ENCODE measurements at places on chromosomes 11 and 22.
A peak's percentile ranks its signal among the peaks of the same experiment; 100 is the strongest.

- peak; percentile 66 for DNase-seq
Observed at GRCh38 chr11:64918017-64918416, 1.0 kb upstream of the ATG2A start.

- DNase-seq: no peak
Observed at GRCh38 chr11:78533399-78533798, 41.3 kb downstream of the NARS2 start.

DNA sequence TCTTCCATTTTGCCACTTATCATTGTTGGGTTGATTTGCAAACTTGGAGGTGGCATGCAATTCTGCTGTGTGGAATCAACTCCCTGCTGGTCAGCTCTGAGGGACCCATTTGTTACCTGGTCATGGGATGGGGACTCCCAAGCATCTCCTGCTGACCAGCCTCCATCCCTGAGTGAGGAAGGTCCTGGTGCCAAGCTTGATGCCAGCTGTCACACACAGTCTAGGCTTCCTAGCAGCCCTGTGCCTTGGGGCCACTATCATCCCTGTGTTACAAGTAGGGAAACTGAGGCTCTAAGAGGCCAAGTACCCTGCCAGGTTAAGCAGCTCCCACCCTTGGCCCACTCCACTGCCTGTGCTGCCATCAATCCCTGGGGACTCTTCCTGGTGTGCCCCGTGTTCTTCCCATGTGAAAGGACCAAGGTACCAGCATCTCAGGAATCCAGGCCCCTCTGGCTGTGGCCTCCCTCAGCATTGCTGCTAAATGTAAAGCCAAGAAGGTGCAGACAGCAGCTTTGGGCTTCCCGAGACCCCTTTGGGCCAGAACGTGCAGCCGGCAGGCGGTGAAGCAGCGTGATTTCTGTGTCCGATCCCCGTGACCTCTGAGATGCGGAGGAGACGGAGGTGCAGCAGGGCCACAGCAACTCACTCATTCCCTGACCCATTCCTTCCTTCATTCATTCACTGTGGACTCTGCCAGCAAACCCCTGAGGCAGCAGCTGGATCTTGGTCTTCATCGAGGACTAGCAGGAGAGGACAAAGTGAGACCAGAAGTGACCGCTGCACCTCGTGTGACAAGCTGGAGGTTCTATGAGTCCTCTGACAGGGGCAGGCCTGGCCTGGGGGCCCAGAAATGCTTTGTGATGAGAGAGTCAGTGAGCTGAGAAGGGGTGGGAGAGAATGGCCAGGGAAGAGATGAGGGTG, 49.7 kb downstream of the MYEOV start:
- no peak for DNase-seq

- DNase-seq: no peak
Observed at GRCh38 chr11:97354026-97354425, 964.2 kb downstream of the JRKL start.

DNA sequence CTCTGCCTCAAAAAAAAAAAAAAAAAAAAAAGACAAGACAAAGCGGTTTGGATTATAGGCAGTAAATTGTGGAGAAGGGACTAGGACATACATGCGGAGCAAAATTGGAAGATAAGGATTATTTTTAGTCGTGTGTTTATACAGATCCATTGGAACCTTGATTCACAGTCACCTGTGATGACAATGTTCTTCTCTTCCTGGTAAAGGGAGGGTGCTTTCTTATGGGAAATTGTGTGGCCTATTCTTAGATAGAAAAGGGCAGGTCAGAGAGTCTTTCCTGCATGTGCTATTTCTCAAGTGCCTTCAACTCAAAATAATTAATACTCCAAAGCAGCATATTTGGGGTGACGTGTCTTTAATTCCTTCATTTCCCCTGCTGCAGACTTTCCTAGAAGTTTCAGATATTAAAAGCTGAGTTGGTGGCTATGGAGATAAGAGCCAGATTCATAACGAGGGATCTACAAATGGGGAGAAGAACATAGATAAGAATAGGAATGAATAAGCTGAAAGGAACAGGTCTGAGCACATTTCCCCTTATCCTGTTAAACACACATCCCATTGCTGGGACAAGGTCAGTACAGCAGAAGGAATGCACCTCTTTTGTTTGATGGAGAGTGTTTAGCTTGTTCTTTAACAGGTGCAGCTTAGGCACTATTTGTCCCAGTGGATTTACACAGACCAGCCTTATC, 22.5 kb downstream of the GSTT2B start:
- DNase-seq: no peak

DNA sequence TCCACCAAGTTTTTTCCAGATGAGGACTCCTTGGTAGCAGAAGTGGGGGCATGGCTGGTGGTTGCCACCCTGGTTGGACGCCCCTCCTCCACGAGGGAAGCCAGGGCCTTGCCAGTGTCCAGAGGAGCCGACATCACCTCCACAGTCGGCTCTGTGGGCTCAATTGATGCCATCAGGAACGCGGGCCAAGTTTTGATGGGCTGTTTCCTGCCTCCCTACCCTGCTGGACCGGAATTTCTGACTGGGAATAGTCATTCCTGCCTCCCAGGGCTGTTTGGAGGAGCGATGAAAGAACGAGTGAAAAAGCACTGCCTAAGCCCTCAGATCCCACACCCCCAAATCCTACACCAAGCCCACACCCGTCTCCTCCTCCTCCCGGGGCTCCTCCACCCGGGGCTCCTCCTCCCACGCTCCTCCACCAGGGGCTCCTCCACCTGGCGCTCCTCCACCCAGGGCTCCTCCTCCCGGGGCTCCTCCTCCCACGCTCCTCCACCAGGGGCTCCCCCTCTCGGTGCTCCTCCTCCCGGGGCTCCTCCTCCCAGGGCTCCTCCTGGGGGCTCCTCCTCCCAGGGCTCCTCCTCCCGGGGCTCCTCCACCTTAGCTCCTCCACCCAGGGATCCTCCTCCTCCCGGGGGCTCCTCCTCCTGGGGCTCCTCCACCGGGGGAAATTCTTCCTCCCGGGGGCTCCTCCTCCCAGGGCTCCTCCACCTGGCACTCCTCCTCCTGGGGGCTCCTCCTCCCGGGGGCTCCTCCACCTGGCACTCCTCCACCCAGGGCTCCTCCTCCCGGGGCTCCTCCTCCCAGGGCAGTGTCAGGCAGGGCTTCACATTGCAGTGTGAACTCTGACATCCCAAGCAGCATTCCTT, 10.0 kb upstream of the PRR5 start:
- no peak for DNase-seq

GRCh38 chr11:117072517-117073461, 25.4 kb downstream of the SIK3 start:
- DNase-seq: peak; percentile 94

DNA sequence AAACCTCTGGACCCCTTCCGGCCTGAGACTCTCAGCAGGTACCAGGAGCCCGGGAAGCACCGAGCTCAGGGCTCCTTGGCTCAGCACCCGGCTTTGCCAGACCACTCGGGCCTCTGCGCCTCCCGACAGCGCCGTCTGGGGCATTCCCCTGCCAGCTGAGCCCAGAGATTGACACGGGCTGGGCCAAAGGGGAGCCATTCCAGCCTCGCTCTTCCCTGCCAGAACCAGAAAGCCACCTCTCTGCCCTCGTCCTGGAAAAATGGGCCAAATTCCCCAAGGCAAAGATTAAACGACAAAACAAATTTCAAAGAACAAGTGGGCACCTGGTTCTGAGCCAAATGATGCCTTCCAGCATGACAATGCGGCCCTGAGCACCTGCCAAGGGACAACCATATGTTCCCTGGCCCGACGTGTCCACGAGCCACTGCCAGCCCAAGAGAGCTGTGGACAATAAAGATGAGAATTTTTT, 59.3 kb downstream of the CELSR1 start:
- no peak for DNase-seq

- DNase-seq: no peak
Observed at GRCh38 chr11:120911943-120912342, 112.0 kb upstream of the TBCEL start.

GRCh38 chr22:31530823-31531195, 34.5 kb downstream of the SFI1 start:
- peak; percentile 31 for DNase-seq

DNA sequence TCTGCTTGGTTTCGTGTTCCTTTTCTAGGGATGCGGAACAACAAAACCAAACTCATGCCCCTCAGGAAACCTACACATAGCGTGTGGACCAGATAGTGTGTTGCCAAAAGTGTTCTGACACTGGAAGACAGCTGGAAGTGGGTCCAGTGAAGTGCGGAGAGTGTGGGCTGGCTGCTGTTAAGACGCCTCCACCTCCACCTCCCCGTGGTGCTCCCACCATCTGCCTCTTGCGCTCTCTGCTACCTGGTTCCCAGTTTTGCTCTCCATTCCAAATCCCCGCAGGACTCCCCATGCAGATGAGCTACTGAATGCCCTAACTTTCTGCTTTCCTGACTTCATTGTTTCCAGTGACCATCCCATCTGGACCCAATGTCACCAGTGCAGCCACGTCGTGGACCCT, 51.8 kb downstream of the NCAPD3 start:
- no peak for DNase-seq

- no peak for DNase-seq
Observed at GRCh38 chr11:69992943-69993694, 85.0 kb upstream of the ANO1 start.

- peak; percentile 72 for DNase-seq
Observed at GRCh38 chr11:2928605-2929530, at the start of gene PHLDA2. Gene PHLDA2, minus strand, starts transcription at chr11:2929420. Its CDS starts 56 bp downstream, at chr11:2929364.

- no peak for DNase-seq
Observed at GRCh38 chr11:24687531-24688147, 190.8 kb downstream of the LUZP2 start.

GRCh38 chr22:49972163-49973017, 11.8 kb downstream of the PIM3 start:
- DNase-seq: no peak

DNA sequence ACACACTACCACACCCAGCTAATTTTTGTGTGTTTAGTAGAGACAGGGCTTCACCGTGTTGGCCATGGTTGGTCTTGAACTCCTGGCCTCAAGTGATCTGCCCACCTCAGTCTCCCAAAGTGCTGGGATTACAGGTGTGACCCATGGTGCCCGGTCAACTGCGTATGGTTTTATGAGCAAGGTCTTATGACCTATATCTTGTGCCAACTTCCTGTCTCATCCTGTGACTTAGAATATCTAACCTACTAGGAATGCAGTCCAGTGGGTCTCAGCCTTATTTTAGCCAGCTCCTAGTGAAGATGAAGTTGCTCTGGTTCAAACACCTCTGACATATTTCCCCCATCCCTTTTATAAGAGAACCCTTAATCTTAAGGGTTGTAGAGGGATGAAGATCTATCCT, 66.1 kb upstream of the OR5AN1 start:
- no peak for DNase-seq

DNA sequence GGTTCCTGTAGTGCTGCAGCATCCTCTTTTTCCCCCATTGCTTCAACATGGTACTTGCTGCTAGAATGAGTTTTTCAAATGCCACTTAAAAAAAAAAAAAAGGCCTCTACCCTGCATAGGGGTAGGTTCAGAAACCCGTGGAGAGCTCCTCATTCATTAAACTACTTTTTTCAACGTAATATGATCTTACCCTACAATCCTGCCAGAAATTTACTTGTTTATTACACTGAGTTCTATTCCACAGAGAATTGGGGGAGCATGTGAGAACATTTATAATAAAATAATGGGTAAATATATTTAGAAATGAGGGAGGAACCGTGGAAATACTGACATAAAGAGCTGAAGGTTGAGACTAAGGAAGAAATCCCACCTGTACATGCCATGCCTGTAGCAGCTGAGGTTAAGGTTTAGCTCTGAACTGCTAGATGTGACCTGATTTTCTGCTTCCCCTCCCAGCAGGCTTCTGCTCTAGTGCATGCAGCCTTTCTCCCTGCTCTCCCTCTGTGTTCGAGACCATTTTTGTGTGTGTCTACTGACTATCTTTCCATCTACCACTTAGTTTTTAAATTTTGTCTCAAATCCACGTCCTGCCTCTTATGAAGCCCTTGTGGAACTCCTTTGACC, 225.7 kb downstream of the DDX10 start:
- no peak for DNase-seq

- DNase-seq: peak; percentile 88
Observed at GRCh38 chr11:104772806-104773241, 125.4 kb downstream of the CASP12 start.

DNA sequence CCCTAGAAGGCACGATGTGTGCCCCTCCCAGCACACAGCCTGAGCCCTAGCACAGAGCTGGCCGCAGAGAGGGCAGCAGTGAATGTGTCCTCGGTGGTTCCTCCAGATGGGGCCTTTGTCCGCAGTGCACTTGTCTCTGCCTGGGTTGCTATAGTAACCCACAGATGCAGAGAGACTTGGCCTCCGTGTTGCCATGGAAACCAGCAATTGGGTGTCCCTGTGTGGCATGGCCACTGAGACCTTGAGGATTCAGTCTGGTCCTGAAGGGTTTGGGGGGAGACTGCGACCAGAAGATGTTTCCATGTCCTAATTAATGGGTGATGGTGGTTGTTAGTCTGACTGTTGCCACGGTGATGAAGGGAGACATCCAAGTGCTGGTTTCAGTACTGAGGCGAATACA, 42.6 kb upstream of the TUB start:
- DNase-seq: no peak

DNA sequence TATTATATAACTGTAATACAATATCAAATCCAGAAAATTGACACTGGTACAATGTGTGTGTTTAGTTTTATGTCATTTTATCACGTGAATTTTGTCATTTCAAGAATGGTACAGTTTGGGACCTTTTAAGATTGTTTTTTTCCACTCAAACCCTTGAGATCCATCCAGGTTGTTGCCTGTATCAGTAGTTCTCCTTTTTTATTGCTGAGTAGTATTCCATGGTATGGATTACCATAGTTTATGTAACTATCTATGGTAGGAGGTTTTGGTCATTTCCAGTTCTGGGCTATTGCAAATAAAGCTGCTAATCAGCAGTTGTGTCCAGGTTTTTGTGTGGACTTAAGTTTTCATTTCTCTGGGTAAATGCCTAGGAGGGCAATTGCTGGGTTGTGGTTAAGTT, 25.1 kb downstream of the EED start:
- no peak for DNase-seq

- DNase-seq: no peak
Observed at GRCh38 chr11:75759832-75760231, 8.7 kb upstream of the DGAT2 start.

GRCh38 chr22:29217827-29218757, 12.4 kb downstream of the EMID1 start:
- DNase-seq: no peak

DNA sequence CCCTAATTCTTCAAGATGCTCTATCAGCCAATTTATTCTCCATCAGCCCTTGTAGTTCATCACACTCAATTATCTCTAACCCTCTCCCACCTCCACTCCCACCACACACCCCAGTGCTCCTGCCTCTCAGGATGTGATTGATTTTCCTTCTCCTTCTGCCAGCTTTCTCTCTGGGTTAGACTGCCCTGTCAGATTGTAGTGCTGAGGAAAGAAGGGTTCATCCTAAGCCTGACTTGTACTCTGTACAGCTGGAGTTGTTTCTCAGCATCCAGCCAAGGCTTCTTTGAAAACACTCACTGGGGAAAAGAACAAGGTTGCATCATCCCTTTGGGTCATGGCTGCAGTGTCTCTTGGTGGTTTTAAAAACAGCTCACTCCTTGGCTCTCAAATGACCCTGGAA, 61.2 kb downstream of the CECR2 start:
- peak; percentile 11 for DNase-seq

All from fibroblast of villous mesenchyme (primary cell).